Fibroblast of skin of left biceps (primary cell): ENCODE measurements at places on chromosomes 6 and 20.

DNA sequence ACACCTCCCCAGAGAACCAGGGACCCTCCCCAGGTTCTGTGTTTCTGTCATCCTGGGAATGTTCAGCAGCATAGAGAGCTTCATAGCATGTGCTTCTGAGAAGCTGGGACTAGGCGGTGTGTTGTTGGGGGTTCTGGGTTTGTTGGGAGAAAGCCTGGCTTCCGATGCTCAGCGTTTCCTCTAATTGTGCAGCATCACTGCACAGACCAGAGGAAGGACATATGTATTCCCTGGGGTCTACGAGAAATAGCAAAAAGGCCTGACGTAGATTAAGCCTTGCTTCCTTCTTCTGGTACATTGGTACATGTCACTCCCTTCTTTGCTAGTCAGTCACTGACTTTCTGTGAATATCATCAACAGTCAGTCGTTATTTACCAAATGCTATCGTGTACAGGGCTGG is 96.9 kb upstream of the SGK1 start:
- no peak for DNase-seq

GRCh38 chr6:69631552-69632346 is 165.1 kb downstream of the LMBRD1 start:
- no peak for DNase-seq

- no peak for DNase-seq
These were observed 21.1 kb downstream of the PNPLA1 start for GRCh38 chr6:36290668-36291620.

DNA sequence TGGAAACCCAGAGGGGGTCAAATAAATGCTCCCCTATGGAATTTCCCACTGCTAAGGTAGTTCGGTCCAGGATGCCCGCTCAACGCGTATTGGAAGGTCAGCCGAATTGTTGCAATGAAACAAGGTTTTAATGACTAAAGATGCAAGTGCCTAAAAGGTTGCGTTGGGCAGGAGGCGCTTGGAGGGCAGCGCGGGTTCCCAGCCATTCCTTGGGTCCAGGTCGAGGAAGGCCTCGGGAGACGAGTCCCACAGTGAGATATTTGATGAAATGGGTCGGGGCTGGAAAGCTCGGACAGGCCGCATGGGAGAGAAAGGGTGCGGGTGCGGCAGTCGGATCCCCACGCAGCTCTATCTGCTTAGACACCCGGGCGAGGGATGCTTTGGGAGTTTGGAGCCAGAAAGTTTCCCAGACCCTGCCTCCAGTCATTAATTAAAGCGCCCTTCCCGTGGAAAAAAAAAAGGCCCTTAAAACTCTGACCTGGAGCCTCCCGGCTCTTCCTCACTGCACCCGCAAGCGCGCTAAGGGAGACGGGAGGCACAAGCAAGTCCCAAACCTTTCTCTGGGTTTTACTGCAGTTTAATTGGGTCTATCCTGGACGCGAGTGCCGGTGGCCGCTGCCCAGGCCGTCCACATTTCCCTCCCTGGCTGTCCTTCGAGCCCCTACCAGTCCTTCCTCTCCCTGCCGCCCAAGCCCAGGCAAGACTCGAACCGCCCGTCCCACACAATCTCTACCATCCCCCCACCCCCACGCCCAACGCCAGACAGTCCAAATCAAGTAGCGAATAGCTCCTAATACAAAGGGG is 24.2 kb downstream of the TFAP2A start:
- no peak for DNase-seq

DNA sequence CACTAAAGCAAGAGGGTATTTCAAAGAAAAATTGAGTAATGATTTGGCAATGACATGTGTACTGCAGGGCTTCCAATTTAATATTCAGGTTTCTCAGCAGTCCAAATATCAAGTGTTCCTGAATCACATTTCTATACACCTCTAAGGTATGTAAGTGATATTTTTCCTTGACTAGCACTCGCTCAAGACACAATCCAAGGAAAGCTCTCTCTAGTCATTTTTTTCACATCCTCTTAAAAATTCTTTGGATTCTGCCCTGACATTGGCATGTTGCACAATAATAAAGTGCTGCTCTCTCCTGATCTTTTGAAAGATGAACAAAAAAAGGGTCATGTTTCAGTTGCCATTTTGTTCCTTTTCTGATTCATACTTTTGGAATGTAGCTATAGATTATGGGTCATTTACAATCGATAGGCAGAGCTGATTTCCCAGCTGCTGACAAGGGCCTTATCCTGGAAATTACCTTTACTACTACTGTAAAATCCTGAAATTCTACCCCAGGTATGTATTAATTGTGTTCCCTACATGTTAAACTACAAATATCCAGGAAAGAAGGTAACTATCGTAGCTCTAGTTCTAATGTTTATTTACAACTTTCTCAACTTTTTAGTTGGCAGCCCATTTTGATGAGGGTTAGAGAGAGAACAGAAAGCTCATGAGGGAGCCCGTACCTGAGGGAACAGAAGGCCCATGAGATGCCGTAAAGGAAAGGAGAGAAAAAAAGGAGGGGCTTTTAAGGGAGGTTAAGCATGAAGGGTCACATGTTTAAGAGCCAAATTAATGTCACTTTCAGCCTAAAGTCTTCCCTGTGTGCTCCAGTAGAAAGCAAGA is 22.2 kb upstream of the ADGRG6 start:
- DNase-seq, result peak; percentile 48

- no peak for DNase-seq
These were observed 20.7 kb downstream of the MTHFD1L start for GRCh38 chr6:150886155-150886554.

- no peak for DNase-seq
These were observed 113.1 kb downstream of the SYNDIG1 start for GRCh38 chr20:24582373-24583168.

- DNase-seq, result no peak
These were observed 766.0 kb downstream of the KIF16B start for GRCh38 chr20:15807271-15807670.

- DNase-seq, result no peak
These were observed 40.0 kb upstream of the APCDD1L start for GRCh38 chr20:58555078-58555765.

DNA sequence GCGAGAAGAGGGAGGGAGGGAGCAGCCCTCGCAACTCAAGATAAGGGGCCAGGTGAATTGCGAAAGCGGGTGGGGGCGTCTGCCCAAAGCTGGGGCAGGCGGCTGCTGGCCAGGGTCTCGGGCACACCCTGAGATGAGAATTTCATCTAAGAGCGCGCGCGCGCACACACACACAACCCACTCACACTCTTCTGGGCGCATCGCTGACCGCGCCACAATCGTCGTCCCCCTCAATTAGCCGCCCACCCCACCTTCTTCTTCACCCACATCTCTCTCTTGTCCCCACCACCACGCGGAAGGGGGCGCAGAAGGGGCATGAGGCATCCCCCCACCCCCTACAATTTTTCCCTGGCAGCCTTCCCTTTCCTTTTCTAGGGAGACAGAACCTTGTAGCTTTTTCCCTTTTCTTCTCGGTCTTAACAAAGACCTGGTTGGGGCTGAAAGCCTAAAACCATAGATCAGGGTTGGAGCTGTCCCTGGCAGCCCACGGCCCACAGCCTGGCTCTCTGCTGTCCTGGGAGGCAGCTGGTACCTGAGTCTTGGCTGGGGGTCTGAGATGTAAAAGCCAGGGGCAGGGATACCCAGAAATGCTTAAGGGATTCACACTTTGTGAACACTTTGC is 737 bp upstream of the PTPRT start:
- no peak for DNase-seq

DNA sequence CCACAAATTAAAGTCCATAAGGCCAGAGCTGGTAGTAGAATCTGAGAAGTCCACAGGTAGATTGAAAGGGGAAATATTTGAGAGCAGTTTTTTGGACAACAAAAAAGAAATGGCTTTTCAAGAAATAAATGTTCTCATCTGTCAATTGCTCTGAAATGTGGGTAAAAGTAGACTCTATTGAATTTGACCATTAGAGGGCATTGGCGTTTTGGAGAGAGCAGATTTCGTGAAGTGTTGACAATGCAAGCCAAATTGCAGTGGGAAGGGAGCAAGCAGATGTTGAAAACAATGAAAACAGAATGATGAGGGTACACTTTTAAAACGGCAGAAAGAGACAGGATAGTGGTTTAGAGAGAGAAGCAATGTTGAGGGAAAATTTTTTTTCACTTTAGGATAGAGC is 149.1 kb upstream of the FAM83B start:
- DNase-seq, result no peak

- DNase-seq, result no peak
These were observed 77.1 kb upstream of the SLC4A11 start for GRCh38 chr20:3316136-3316535.

GRCh38 chr6:3749977-3750316 is 1.6 kb downstream of the PXDC1 start:
- no peak for DNase-seq

- DNase-seq, result no peak
These were observed 59.2 kb upstream of the FNDC1 start for GRCh38 chr6:159110013-159110412.

DNA sequence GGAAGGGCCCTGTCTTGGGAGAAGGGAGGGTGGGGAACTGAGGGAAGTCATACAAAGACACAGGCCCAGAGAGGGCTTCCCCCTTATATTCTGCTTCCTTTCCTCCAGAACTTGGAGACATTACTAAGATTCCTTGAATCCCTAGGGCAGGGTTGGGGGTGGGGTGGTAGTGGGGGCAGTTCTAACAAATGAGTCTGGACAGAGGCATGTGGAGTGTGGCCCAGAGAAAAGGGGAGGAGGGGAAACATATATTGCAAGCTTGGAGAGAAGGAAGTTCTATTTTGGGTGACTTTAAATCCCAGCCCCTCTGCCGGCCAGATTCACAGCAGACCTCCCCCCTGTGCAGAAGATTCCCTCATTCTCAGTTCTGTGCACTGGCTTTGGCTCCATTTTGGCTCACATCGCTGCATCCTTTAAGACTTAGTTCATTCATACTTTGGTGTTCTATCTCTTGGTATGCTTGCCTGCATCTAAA is 43.7 kb downstream of the DAAM2 start:
- DNase-seq, result peak; percentile 92

DNA sequence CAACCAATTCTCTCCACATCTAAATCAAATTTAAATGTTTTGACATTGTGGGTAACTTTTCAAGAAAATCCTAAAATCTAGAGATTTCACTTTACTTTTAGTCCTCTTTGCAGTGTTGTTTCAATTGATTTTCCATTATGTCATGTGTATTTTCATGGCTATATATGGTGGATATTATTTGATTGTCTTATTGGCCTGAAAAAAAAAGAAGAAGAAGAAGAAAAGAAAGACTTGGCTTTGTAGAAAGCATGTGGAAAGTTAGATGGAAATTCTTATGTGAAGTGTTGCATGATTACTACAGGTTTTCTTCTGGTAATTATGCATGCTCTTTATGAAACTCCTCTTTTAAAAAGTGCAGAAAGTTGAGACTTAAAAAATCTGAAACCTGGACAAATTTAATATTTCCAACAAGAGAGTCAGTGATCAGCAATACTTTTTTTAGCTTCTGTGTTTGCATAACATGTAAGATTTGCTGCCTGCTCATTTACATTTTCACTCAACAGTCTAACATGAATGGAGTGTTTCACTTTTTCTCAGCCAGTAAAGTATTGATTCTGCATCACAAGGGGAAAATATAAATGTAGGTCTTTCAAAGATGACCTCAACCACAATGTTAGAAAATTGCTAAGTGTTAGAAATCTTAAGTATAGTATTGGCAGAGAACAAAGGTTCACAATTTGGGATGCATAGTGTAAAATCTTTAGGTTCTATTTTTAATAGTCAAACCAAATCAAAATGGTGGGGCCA is 438.7 kb downstream of the BCKDHB start:
- DNase-seq, result no peak

DNA sequence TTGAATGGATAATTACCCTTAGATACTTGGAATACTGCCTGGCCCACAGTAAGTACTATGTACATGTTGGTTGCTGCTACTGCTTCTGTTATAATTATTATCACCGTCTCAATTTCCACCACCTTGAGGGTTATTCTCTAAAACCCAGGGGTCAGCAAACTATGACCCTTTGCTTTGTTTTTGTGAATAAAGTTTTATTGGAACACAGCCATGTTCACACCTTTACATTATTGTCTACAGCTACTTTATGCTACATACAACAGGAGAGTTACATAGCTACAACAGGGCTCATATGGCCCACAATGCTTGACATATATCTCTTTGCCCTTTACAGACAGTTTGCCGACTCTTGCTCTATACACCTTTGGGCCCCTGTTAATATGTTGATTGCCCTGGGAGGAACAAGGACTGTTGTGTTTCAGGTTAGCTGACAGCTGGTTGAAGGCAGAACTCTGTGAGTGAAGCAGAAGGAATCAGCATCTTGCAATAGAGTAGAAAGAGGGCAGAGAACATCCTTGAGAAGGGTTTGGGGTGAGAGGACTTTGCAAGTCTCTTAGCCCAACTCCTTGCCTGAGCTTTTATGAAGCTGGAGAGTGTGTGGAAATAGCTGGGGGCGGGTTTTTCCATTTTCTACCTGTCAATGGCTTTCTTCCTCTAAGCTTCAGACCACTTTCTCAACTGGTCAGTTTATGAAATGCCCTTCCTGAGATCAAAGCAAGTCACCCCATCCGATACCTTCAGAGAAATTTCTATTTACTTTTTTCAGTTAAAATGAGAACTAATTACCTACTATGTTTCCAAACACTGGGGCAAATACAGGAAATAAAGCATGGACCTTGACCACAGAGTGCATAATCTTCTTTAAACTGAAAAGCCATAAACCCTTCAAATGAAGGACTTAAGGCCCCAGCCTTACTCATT is 3.5 kb upstream of the MEP1A start:
- DNase-seq, result no peak

GRCh38 chr6:119449331-119450156 is 100.0 kb upstream of the MAN1A1 start:
- DNase-seq, result no peak

GRCh38 chr20:52682237-52682636 is 289.9 kb upstream of the TSHZ2 start:
- no peak for DNase-seq
